ENCODE measurements at places on chromosomes 16 and 17.

DNA sequence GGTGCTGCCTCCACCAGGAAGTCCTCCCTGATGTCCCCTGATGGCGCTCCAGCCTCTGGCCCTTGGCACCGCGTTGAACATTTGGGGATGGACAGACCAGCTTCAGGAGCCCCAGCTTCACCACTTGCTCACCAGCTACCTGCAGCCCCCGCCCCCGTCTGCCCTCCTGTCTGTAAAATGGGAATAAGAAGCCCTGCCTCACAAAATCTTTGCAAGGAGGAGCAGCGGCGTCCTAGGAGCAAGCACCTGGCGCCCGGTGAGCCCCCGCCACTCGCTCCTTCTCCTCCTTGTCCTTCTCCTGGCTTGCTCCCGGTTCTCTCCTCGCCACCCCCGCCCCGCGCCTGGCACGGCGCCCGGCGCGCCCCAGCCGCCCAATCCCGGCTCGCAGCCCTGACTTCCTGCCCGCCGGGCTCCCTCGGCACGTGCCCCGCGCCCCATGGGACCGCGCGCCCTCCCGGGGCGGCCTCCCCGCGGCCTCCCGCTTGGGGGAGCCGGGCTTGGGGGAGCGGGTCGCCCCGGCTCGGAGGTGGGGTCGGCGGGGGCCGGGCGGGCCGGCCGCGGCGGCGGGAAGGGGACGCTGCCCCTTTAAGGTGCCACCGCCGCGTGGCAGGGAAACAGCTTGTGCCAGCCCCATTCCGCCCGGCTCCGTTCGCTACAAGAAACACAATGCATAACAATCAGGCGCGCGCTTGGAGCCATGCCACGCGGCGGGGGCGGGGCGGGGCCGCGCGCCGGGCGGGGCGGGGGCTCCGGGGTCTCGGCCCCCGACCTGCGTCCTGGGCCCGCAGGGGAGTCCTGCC is 9.1 kb upstream of the PPP1R1B start:
- peak; percentile 73 for DNase-seq

DNA sequence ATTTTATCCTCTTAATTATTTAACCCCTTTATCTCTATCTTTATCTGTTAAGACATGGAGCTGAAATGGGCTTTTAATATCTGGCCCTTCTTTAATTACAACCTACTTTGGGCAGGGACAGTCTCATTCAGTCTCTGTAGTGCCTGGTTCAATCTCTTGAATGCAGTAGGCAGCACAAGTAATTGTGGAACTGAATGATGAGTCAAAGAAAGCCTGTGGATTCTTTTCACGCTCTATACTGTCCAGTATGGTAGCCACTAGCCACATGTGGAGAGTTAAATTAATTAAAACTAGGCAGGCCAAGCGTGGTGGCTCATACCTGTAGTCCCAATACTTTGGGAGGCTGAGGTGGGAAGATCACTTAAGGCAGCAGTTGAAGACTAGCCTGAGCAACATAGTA is 9.3 kb downstream of the BPTF start:
- DNase-seq = no peak

- no peak for DNase-seq
Observed at GRCh38 chr17:75645501-75645888, 12.3 kb downstream of the SMIM5 start.

- DNase-seq = no peak
Observed at GRCh38 chr17:75877752-75878173, 618 bp downstream of the TRIM47 start.

DNA sequence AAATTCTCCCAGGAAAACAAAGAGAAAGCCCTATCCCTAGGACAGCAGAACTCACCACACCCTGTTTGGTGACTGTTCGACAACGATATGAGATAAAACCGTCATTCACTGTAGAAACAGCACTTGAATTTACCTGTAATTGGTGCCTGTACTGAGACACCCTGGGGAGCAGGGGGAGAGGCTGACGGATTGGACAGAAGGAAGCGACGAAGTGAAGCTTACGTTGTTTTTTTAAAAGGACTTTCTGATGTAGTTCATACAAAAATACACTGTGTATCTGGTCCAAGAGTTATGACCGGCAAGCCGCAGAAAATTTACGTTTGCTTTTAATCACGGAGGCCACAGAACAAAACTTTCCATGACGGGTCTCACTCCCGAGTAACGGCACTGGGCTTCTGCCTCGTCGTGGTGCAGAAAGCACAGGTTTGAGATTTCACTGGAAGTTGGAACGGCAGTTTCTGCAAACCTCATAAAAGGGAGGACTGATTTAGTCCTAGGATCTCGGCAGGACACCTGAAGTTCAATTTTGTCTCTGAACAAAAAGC is 9.7 kb downstream of the NXN start:
- DNase-seq = no peak

DNA sequence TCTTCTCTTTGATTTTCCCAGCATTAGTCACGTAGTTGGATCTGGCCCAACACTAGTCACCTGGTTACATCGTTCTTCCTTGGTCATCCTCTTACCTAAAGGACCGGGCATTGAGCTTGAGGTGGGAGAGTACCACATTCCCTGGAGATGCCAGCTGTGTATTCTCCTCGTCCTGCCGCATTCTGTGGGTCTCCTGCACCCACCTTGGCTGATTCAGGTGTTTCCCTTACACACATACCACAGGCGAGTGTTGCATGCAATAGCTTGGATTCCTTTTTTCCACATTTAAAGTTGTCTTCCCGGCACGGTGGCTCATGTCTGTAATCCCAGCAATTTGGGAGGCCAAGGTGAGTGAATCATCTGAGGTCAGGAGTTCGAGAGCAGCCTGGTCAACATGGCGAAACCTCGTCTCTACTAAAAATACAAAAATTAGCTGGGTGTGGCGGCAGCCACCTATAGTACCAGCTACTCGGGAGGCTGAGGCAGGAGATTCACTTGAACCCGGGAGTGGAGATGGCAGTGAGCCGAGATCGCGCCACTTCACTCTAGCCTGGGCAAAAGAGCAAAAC is 21.6 kb upstream of the CLEC18C start:
- DNase-seq = no peak

DNA sequence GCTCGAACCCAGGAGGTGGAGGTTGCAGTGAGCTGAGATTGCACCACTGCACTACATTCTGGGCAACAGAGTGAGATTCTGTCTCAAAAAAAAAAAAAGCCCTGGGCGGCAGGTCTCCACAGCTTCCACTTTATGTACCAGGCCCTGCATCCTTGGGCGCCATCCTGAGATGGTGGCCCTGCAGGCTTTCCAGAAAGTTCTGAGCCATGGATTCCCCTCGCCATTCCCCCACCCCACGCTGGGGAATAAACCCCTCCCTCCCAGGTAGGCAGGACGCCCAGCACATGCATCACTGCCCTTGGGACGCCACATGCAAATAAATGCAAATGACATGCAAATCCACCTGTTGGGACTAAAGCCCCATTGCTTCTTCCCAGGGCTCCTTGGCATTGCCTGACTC is 13.8 kb upstream of the ZNF469 start:
- DNase-seq = no peak

DNA sequence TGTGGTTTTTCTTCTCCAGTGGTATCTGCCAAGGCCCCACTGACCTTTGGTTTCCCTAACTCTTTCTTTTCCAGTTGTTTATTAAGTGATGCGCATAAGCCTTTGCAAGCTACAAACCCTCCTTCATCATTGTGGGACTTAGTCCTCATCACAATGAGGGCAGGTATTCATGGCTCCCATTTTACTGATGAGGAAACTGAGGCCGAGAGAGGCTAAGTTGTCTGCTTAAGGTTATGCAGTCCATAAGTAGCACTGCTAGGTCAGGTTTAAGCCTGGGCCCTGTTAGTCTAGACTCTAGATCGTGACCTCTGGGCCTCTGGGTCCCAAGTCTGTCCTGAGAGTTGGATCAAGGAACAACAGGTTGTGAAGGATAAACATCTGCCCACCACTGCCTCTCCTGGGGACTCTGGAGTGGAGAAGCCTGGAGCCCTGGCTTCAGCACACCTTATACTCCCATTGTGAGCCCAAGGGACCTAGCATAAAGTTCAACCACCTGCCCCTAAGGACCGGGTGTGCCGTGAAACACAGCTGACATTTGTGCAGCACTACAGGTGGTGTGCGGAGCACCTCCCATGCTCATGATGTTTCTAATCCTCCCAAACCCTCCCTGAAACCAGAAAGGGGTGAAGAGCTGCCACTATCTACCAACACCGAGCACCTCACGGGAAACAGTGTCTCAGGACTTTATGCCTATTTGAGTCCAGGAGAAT is 5.2 kb upstream of the KCNH6 start:
- no peak for DNase-seq

GRCh38 chr16:4006397-4006999 is 109.7 kb downstream of the ADCY9 start:
- DNase-seq = no peak

DNA sequence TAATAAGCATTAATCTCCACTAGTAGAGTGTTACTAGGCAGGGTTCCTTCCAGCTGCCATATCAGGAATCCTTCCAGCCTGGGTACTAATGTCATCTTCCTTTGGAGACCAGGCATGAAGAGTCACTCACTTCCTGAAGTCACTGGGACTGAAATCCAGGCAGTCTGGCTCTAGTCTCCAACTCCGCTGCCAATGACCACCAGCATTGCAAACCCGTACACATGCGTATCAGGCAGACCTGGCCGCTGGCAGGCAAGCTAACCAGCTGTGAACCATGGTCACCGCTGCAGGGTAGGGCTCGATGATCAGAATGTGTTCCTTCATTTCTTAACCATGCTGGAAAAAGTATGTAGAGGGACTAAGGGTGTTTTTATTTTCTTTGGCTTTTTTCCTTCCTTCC is 255.5 kb downstream of the CDH13 start:
- no peak for DNase-seq

DNA sequence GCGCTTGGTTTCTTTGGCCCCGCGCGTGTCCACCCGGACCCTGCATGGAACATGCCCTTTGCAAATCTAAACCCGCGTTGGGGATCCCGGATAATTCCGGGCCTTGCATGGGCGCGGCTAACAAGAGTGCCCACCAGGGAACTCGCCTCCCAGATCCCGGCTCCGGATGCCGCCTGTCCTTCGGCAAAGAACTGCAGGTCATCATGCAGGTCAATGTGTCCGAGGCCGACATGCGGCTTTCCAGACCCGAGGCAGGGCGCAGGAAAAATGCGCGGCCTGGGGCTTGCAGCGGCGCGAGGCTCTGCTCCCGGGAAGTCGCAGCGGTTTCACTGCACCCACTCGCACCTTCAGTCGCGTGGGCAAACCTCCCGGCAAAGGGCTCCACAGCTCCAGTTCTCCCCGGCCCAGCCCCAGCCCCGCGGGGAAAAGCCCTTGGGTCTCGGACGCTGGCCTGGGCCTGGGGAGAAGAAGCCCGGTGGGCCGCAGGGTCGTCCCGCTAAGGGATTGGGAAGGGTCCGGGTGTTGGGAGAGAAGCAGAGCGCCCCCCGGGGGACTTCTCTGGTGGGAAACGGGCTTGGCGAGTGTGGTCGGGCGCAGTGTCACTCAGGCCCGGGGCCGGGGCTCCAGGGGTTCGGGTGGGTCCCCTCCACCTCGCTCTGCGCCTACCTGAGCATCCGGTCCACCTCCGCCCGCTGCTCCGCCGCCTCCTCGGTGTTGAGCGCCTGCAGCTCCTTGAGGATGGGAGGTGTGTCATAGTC is 805 bp downstream of the HNF1B start:
- DNase-seq = no peak

DNA sequence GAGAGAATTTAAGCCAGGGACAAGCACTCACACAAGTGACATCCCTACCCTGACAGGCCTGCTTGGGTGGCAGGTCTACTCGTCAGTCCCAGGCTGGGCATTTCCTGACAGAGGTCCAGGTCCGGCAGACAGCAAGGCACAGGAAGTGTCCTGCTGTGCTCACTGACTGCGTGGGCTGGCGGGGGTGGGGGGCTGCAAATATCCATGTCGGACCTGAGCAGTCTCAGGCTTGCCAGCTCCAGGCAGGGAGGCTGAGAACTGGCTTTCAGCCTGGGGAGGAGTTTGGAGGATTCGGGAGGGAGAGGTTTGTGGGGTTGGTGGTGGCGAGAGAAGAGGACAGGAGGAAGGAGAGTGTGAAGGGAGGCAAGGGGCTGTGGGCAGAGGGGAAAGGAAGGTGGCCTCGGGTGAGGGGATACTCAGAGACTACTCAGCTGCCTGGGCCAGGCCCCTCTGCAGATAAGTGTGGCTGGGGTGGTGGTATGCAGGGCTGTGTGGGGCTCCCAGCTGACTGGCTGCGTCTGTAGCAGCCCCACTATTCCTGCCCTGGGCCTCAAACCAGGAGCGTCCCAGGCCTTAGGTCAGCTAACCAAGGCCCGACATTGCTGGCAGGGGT is 7.8 kb downstream of the HIC1 start:
- DNase-seq = no peak

GRCh38 chr17:77405867-77406732 is 265.3 kb downstream of the SEC14L1 start:
- DNase-seq = no peak

- no peak for DNase-seq
Observed at GRCh38 chr17:9763643-9764042, 27.7 kb downstream of the DHRS7C start.

- no peak for DNase-seq
Observed at GRCh38 chr16:53768593-53768992, 64.6 kb downstream of the FTO start.

DNA sequence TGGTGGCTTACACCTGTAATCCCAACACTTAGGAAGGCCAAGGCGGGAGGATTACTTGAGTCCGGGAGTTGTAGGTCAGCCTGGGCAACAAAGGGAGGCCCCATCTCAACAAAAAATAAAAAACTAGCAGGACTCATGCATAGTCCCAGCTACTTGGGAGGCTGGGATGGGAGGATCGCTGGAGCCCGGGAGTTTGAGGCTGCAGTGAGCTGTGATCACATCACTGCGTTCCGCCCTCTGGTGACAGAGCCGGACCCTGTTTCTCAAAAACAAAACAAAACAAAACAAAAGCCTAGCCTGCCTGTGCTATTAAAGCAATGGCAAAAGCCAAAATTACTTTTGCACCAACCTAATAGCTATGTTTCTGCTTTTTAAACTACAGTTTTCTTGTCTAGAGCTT is 1.5 kb downstream of the FCSK start:
- DNase-seq = no peak

- DNase-seq = no peak
Observed at GRCh38 chr17:55402374-55402773, 19.3 kb downstream of the MMD start.

GRCh38 chr16:67506468-67506867 is 22.2 kb upstream of the RIPOR1 start:
- DNase-seq = no peak

Data from NCI-H446 (cell line).